Neural crest cell (in vitro differentiated cells): ENCODE measurements at places on chromosomes 2 and 18. TPM values are rescaled to one million over a fixed set of nuclear protein-coding genes. Genes with fewer than 3 reads are reported as not detected.

The KIAA2012 gene
- total RNA-seq: 0.07 and 0.34 TPM in 2 replicates

- no peak for DNase-seq
Measured at GRCh38 chr2:1739322-1739957, 4.9 kb downstream of the PXDN start.

- no peak for DNase-seq
Measured at GRCh38 chr2:148548716-148549400, 95.7 kb upstream of the EPC2 start.

The DYTN gene
- total RNA-seq: not detected in 2 replicates

- DNase-seq: no peak
Measured at GRCh38 chr2:98372579-98372978, 26.3 kb downstream of the CNGA3 start.

- DNase-seq: no peak
Measured at GRCh38 chr2:42303252-42303651, 57.8 kb downstream of the COX7A2L start.

GRCh38 chr18:55323051-55323994, 264.7 kb downstream of the TCF4 start:
- no peak for DNase-seq

- no peak for DNase-seq
Measured at GRCh38 chr18:9103376-9103873, 926 bp downstream of the NDUFV2 start.

- DNase-seq: no peak
Measured at GRCh38 chr2:10983711-10984110, 72.0 kb downstream of the KCNF1 start.

DNA sequence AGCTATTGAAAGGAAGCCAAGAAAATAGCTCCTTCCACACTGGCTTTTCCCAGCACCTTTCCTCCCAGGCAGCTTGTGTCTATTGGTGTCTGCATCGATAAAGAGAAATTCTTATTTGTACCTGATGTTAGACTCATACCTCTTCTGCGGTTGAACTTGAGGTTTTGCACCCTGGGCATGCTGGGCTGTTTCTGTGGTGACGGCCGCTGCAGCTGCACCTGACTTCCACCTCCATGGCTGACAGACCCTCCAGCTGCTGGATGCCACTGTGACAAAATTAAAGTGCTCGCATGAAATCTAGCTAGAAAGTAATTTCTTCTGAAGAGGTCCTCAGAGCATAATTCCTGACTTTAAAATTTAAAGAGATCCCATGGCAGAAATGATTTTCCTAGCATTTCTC, 6.6 kb downstream of the FECH start:
- no peak for DNase-seq

GRCh38 chr2:220981926-220982325, 590.2 kb downstream of the EPHA4 start:
- no peak for DNase-seq

GRCh38 chr2:109721626-109722025, 72.5 kb upstream of the RGPD5 start:
- DNase-seq: no peak

GRCh38 chr2:15623898-15624541, 32.4 kb downstream of the DDX1 start:
- DNase-seq: no peak

DNA sequence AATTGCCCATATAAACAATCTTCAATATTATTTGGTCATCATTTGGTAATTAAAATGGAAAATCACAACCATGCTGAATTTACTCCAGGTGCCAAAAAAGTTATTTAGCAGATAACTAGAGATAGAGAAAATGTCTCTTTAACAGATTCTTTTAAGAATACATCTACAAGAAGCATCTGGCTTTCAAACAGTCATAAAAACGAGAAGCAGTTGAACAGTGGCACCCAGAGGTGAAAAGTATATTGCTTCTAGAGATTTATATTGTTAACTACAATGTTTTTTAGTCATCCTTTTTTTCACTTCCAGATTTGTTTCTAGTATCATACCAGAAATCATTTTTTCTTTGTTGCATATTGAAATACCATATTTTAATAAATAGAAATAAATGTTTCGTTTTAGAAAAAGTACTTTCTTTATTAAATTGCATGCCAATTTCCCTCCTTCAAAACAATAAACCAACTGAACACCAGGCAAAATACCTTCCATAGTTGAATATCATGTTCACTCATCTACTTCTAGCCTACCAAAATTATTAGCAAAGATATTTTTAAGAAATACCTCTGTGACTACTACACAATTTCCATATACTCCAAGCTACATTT, 65.4 kb upstream of the HNRNPA3 start:
- DNase-seq: no peak

DNA sequence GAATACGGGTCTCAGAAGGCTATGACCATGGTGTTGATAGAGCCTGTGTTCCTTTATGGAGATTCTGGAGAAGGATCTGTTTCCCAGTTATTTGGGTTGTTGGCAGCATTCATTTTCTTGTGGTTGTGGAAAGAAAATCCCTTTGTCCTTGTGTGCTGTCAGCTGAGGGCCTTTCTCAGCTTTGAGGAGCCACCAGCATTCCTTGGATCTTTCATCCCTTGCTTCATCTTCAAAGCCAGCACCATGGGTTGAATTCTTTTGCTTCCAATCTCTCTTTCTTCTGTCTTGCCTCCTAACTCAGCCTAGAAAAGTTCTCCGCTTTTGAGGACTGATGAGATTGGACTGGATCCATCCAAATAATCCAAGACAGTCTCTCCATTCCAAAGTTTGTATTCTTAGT, 103.2 kb upstream of the MMADHC start:
- no peak for DNase-seq

GRCh38 chr2:42929546-42930024, 137.2 kb upstream of the HAAO start:
- DNase-seq: no peak

DNA sequence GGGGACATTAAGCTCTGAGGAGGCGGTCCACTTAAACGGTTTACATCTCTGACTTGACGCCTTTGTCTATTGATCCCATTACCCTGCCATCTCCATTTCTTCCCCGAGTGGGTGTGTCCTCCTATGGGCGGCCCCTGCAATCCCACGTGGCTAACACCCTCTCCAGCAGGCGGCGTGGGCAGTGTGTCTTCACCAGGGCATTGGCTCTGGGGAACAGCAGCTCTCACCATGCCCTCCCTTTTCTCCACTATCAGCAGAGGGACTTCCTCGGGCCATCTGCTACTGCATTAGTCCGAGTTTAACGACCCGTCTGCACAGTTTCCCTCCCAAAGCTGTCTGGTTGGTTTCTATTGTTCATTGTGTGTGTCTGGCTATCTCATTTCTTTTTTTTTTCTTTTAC, 511.9 kb upstream of the NRP2 start:
- DNase-seq: no peak

- DNase-seq: no peak
Measured at GRCh38 chr2:174490051-174490450, 3.2 kb upstream of the GPR155 start.

The HOXD13 gene
- not detected in 2 replicates for total RNA-seq

DNA sequence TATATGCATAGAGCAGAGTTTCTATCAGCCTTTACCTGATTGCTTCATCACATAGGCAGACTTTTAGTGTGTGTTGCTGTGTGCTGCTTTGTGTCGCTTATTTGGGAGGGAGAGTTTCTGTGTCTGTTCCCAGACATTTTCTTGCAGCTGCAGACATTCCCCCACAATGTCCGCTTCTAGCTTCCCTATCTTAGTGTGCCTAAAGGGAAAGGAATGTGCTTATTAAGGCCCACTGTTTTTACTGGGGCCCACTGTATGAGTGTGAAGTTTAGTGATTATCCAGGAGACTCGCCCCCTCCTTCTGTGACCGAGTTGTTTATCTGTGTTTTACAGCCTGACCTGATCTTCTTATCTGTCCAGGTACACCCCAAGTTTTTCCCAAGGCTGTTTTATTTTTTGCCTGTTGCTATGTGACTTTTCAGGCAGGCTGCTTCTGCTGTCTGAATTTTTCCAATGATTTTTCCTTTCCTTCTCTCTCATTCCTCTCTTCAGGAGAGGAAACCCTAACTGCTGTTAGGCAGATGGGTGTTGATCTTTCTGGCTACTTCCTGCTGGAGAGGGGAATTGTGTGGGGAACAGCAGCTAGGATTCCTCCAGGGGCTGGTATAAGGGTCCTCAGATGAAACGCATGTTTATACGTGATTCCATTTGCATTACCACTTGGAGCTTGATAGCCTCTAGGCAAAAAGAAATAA, 47.6 kb downstream of the STK17B start:
- no peak for DNase-seq

DNA sequence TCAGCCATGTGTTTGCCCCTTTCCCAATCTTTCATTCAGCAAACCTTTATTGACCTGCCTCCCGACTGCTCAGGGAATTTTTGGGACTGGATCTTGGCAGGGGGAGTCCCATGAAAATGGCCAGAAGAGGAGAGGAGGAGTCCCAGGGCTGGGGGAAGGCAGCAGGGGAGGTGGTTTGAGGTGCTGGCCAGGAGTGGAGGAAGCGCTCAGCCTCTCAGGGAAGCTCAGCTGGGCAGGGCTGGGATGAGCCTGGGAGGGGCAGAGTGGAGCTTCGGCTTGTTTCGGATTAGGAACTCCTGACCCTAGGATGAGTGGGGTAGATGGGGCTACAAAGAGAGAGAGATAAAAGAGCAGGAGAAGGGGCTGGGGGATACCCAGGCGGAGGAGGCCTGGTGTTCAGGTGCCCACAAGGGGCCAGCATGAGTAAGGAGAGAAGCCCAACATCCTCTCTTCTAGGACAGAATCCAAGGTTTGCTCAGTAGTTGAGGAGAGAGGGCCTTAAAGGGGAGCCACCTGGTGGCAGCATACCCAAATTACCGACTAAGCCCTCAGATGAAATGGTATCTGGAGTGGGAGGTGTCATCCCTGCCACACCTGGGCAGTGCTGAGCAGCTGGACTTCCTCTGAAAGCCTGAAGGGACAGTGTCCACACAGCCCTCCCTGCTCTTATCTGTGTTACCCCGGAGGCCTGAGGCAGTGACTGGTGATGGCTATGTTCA, 91.1 kb downstream of the INHBB start:
- DNase-seq: no peak

DNA sequence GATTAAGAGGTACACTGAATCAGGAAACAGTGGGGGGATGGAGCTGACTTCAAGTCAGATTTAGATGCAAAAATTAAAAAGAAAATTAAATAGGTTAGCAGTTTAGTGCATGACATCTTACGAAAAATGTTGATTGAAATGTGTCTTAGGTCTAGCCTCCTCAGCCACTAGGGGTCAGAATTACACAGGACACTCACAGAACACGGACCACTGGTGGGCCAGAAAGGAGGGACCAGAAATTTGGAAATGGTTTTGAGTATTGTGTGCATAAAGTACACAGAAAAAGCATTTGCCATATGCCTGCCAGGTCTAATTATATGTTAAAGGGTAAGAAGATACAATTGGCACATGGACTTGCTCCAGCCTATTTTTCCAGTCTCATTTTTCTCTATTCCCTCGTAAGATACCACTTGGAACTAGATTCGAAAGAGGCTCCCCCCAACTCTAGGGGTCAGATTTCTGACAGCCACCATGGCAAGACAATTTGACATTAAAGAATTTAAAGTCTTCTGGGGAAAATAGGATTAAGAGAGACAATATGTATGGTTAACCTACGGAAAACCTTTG, 550.2 kb upstream of the SETBP1 start:
- DNase-seq: peak; percentile 34

The CCDC150 gene
- total RNA-seq: 29.0 and 31.8 TPM in 2 replicates

- no peak for DNase-seq
Measured at GRCh38 chr2:66521291-66521922, 86.5 kb downstream of the MEIS1 start.

DNA sequence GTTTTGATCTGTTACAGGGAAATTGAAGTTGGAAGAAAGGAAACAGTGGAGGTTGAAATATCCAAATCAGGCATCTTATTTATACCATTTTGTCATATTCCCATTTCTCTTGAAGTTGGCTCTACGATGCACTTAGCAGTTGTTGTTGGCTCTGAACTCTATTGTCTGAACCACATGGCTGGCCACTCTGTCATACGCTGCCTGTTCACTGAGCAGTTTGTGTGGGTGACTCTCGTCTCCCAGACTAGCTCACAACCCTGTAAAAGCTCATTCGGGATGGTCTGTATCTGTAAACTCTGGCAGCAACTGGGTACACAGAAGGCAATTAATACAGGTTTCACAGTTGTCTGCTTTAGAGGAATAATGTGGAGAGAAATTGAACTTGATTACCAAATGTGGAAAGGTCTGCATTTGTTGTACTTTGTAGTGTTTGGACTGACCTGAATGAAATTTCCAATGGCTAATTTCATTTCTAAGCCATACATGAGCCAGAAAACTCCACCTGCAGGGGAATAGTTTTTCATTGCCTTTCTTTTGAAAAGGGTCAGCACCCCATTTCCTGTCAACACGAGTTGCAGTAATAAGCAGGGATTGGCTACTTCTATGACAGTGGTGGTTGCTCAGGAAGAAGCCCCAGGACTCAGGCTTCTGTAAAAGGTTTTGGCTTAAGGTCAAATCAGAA, 378.2 kb downstream of the OSR1 start:
- DNase-seq: no peak

DNA sequence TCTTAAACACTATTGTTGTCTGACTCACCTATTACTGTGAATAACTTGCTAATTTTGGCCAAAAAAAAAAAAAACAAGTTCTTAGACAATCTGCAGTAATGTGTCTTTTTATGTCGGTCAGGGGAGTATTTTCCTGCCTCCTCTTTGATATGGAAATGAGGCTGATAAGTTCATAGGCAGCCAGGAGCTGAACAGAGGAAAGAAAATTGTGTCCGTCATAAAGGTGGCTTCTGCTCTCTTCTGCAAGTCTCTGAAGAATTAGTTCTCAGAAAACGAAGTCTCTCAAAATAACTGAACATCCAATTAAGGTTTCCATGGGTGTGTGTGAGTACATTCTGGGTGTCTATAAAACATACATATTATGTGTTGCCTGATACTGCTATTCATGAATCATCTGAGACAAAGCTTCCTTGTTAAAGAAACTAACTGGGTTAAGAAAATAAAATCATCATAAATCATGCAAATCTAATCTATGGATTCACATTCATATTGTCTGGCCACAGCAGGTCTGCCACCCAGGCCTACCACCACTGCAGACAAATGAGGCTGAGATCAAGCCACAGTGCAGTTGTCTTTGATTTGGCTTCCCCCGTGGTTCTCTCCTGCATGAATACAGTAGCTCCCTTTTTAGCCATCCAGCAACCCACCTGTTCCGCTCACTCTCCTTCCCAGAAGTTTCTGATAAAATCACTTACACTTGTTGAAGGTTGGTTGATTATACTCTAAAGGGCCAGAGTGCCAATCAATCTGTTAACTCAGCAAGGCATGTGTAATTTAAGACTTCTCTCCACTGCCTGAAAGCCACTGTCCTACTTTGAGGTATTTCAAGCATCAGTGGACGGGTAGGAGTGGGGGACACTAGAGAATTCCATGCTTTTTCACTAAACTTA, 19.4 kb upstream of the SP5 start:
- DNase-seq: no peak

DNA sequence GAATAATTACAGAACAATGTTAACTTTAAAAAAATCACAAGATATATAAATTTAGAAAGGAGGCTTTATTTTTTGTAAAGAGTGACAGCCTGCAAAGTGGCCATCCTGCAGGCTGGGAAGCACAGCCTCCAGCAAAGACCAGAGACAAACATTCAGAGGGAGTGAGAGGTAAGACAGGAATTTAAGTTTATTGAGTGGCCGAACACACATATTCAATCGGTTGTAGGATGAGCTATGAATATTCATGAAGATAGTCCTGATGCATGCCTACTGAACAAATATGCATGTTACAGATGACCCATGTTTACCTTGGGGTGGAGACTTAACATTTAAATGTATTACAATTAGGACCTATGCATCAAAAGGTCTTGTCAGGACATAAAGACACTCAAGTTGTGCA, 33.4 kb upstream of the HNRNPA3 start:
- no peak for DNase-seq
